ENCODE measurements at places on chromosomes 7 and 10. TPM values are rescaled to one million over a fixed set of nuclear protein-coding genes. Genes with fewer than 3 reads are reported as not detected.

HTR5A gene
- total RNA-seq: not detected

PWWP2B gene
- total RNA-seq: 15.5 TPM

NUB1 gene
- total RNA-seq: 61.9 TPM

KCNMA1 gene
- 15.1 TPM for total RNA-seq

PTF1A gene
- not detected for total RNA-seq

DDC gene
- total RNA-seq: 0.29 TPM

DENND11 gene
- total RNA-seq: 49.2 TPM

VWDE gene
- 8.8 TPM for total RNA-seq

PLPP4 gene
- total RNA-seq: not detected

GIMAP2 gene
- 10.7 TPM for total RNA-seq

CASP7 gene
- total RNA-seq: 19.0 TPM

NAT16 gene
- not detected for total RNA-seq

NKX1-2 gene
- 0.33 TPM for total RNA-seq

JMJD1C gene
- 134 TPM for total RNA-seq

HHEX gene
- total RNA-seq: 5.6 TPM

PLAU gene
- 11.0 TPM for total RNA-seq

SFTPA2 gene
- total RNA-seq: 0.98 TPM

TBX20 gene
- total RNA-seq: 0.59 TPM

PRKAR1B gene
- 7.9 TPM for total RNA-seq

HOXA5 gene
- 22.6 TPM for total RNA-seq

ITIH5 gene
- 54.1 TPM for total RNA-seq

SEMA3A gene
- 2.9 TPM for total RNA-seq

SCIN gene
- 0.96 TPM for total RNA-seq

GPR26 gene
- total RNA-seq: not detected

RSU1 gene
- total RNA-seq: 74.1 TPM

DLX5 gene
- total RNA-seq: not detected

Data from breast epithelium (tissue), 4 donors.